ENCODE measurements at places on chromosomes 6 and 20.
A peak's percentile ranks its signal among the peaks of the same experiment; 100 is the strongest.

- no peak for DNase-seq
Observed at GRCh38 chr20:17533396-17533795, 2.2 kb upstream of the BFSP1 start.

- peak; percentile 69 for DNase-seq
Observed at GRCh38 chr6:112086744-112087135, 542 bp downstream of the TUBE1 start.

- DNase-seq: no peak
Observed at GRCh38 chr20:61192337-61192950, 59.6 kb upstream of the CDH4 start.

GRCh38 chr6:152130441-152130840 lies 323.0 kb downstream of the ESR1 start:
- no peak for DNase-seq

- no peak for DNase-seq
Observed at GRCh38 chr6:56852260-56853010, 102.5 kb upstream of the BEND6 start.

DNA sequence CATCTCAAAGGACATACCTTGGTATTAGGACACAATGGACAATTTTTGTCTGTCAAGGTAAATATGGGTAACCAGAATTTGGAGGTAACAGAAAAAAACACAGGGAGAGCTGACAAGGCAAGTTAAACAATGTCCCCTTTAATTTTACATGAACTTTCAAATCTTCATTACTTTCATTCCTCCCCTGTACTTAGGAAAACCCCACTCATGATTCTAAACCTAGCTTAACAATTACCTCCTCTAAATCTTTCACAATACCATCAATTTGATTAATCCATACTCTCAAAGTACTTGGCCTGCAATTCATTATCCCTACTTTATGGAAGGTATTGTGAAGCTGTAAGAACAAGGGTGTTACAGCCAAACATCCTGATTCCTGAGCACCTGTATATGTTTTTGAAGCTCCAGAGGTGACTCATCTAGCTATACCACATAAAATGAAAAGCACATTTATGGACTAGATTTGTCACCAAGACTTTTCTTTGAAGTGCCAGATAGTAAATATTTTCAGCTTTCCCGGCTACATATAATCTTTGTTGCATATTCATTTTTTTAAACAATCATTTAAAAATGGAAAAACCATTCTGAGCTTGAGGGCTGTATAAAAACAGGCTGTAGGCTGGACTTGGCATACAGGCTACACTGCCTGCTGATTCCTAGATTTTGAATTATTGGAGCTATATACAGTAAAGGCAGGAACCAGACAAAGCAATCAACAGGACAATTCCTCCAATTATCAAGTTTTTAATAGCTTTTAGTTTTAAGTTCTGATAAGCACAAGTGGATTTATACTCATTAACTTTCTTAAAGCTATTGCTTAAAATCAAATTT lies 22.9 kb downstream of the DEK start:
- peak; percentile 86 for DNase-seq

DNA sequence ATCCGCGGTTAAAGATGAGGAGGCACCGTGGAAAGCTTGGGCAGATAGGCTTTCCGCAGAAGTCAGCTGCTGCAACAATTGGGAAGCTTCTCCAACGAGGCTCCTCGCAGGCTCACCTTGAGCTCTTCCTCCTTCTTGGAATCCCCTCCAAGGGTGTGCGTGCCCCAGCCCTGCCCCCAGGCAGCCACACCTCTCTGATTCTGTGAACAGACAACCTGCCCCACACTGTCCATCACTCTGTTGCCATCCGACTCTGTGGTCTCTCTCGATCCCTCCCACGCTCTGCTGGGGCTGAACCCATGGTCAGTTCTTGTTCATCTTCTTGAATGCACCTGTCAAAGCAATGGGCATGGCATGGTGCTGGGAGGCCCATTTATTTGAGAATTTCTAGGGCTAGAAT lies 31.5 kb downstream of the PACSIN1 start:
- DNase-seq: no peak

GRCh38 chr6:168171673-168172353 lies 92.8 kb upstream of the FRMD1 start:
- no peak for DNase-seq

DNA sequence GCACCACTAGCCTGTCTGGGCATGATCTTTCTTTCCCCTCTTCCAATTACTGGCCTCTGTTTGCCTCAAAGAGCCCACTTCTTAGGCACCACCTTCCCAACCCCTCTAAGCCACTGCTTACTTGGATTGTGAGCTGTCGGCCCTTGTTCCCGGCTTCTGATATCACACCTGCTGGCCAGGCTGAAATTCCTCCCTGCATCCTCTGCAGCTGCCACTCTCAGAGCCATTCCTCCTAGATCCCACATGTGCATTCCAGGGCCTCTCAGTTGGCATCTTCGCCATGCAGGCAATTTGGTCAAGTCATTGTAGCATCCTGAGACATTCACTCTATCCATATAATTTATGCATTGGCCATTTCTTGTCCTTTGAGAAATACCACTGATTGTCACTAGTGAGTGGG lies 135.9 kb downstream of the OLIG3 start:
- no peak for DNase-seq

DNA sequence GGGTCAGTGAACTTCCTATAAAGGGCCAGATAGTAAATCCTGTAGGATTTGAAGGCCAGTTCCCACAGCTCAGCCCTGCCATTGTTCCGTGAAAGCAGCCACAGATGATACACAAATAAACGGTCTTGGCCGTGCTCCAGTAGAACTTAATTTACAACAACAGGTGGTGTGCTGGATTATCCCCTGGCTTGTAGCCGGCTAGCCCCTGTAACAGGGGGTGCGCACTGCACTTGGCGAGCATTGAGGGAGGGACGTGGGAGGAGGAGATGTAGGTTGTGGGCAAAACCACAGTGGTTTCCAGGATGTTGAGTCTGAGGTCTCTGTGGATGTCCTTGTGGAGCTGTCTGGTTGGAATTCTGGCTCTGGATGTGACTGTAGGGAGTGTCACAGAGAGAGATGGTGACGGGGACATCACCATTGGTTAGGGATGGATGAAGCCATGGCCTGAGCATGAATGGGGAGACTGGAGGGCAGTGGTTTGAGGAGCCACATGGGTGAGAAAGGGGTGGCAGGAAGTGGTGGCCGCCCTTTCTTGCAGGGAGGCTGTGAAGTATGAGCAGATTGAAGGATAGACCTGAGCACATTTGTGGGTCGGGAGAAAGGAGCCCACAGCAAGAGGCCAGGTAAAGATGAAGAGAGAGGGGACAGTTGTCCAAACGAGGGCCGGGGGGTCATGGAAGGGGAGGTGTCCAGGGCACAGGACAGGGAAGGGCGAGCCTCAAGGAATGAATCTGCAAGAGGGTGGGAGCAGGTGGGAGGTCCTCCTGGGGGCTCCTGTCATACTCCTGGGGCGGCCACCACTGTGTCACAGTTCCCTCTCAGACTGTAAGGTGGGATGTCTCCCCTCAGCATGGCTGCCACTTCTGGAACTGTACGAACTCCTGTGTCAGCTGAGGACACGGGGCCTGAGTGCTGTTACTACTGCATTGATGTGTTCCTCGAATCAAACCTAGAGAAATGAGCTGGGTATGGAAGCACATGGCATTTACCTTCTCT lies 53.6 kb downstream of the CDH26 start:
- DNase-seq: no peak

- DNase-seq: no peak
Observed at GRCh38 chr6:45314146-45314545, 14.0 kb upstream of the RUNX2 start.

DNA sequence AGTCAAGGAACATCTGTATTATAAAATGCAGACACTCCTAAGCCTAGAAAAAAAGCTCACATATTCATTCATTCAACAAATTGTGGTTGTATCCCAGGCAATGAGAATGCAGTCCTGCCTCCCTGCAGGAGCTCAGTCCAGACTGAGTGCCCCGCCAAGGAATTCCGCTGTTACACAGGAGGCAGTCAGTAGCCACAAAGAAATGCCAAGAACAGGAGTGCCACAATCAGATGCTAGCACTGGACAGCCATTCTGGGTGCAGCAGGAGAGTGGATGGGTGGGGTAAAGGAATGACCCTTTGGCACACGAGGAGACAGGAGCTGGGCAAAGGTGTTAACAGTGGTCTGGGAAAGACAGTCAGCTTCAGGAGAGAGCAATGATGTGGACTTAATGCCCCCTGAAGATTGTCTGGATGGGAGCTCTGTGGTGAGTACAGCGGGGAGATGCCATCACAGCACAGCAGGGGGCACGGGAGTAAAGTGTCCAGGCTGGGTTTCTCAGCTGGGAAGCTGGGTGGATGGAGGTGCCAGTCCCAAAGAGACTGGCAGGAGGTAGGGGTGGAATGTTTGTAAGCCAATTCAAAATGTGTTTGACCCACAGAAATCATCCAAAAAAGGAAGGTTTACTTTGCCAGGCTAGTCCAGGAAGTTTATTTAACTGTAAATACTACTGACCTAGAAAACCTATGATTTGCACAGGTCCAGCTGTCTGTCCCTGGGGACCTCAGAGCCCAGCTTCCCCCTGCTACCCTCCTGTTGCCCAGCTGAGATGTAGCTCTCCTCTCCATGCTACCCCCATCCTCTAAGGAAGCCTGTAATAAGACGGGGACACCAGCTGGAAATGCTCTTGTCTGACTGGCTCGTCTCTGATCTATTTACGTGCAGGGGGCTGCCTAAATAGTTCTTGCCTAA lies 84.1 kb downstream of the SLC23A2 start:
- peak; percentile 57 for DNase-seq

- DNase-seq: no peak
Observed at GRCh38 chr20:35240083-35240810, 13.8 kb downstream of the MMP24 start.

DNA sequence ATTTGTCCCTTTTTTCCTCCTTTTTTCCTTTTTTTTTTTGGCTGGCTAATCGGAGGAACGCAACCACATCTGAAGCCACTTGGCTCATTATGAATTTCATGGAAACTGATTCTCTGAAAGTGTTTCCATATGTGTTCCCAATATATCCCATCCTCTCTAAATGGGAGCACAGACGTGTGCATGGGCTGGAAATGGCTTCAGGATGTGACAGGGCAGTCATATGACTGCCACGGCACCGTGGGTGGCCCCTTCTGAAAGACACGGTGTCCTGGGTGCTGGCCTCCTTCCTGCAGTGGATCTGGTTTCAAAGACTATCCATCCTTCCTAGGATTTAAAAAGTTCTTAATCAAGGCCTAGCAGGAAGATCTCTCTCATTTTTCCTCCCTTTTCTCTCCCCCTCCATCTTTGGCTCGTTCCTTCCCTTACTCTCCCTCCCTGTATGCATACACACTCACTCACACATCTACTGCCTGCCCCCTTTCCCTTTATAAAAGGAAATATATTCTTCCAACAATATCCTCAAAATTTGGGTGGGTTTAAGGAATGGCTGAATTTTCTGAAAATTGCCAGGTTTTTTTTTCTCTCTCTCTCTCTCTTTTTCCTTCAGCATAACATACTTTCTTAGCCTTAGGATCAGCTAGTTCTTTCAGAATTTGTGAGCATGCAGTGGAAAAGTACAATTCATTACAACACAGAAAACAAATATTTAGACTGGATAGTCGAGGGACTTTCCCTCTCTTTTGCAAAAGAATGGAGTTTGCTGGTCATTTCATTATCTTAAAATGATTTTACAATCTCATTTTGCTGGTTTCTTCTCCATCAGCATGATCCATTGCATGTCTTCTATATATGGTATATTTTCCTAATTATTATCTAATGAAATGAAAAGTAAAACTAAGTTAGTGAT lies 161.2 kb upstream of the SUPT3H start:
- no peak for DNase-seq

GRCh38 chr6:27866357-27867050 lies 45.7 kb downstream of the OR2B2 start:
- DNase-seq: peak; percentile 70

DNA sequence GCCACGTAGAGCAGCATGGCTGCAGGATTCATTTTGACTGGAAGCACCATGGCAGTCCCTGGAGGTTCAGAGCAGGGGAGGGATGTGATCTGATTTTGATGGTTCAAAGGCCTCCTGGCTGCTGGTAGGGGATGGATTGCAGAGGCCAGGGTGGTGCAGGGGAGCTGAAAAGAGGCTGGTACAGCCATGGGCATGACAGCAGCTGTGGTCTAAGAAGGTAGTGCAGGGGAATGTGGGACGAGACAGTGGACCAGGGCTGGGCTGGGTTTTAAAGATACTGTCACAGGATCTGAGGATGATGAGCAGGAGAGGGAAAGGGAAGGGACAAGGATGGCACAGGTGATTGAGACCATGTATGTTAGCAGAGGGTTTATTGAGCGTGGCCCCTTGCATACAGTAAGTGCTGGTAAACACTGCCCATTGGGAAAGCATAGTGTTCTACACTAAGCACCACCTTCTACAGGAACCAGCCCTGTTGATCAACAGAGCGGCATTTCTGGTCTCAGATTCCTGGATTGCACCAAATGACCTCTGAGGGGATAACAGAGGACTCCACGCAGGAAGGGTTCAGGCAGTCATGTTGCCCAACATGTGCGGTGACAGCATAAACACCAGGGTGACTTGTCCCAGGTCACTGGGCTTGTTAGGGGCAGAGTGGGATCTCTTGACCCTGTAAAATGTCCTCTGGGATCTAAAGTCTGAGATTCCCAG lies 14.5 kb upstream of the SIRPA start:
- no peak for DNase-seq

Measured in LoVo (cell line).